ENCODE measurements at places on chromosomes 2 and 18. TPM values are rescaled to one million over a fixed set of nuclear protein-coding genes. Genes with fewer than 3 reads are reported as not detected.

The STARD6 gene
- not detected for total RNA-seq

The UGT1A10 gene
- not detected for total RNA-seq

The ACTG2 gene
- 0.32 TPM for total RNA-seq

The TGFA gene
- total RNA-seq, result 0.47 TPM

The CD207 gene
- not detected for total RNA-seq

Data from HFFc6 (cell line).